ENCODE measurements at places on chromosomes 11 and 22.

DNA sequence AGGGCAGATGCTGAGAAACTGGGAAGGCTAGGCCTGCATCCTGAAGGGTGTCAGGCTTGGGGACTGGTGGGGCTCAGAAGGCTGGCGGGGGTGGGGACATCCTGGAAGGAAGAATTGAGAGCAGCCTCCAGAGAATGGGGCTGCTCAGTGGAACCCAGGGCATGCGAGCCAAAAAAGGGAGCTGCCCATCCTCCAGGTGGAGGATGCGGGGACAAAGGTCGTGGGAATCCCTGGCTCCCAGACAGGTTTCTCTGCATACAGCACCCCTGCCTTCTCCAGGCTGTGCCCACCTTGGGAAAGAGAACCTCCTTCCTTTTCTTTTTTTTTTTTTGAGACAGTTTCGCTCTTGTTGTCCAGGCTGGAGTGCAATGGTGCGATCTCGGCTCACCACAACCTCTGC is 40.9 kb upstream of the ARFGAP3 start:
- no peaks in the 10 kb centered on the region for H3K27me3 ChIP-seq
- no peak overlapping the region for H3K4me3 ChIP-seq
- DNase-seq = no peak
- H3K4me1 ChIP-seq = peaks cover 19% of the 10 kb centered on the region

DNA sequence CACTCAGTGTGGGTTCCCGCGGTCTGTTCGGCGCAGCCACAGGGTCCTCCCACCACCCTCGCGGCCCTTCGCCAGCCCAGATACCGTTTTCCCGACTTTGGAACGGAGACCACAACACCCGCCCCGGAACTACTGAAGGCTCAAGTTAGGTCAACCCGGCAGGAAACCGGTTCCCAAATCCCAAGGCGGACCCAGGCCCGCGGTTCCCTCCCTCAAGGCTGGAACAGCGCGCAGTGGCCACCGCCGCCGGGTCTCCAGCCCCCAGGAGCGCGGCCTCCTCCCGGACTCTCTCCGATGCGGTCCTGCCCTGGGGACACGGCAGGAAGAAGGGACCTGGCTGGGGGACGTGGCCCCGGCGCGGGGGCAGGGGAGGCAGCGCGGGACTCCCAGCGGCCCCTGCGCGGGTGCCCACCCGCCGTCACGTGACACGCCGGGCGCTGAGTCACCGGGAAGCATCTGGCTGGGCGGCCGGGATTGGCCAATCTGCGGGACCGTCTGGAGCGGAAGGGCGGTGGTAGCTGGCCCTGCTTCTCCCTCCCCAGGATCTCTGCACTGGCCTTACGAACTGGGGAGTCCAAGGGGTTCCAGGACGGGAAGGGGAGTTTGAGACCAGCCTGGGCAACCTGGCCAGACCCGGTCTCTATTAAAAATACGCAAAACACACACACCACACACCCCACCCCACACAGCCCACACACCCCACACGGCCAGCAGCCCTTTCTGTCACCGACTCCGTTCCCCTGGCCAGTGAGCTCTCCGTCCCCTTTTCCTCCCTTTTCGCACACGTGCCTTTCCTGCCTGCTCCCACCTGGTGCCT is 21.5 kb upstream of the MALAT1 start:
- H3K4me3 ChIP-seq = peak overlapping the region; percentile 84
- no peak for DNase-seq
- peak overlapping the region; percentile 100 for H3K27ac ChIP-seq

GRCh38 chr11:79403839-79404238 is 37.0 kb downstream of the TENM4 start:
- no peaks in the 10 kb centered on the region for H3K4me1 ChIP-seq
- H3K27ac ChIP-seq = no peak overlapping the region
- H3K36me3 ChIP-seq = no peaks in the 10 kb centered on the region
- no peaks in the 10 kb centered on the region for H3K27me3 ChIP-seq

- H3K27me3 ChIP-seq = no peaks in the 10 kb centered on the region
- DNase-seq = no peak
- H3K27ac ChIP-seq = peak overlapping the region; percentile 71
- H3K4me3 ChIP-seq = no peak overlapping the region
Measured at GRCh38 chr22:27107386-27107785, 450.0 kb downstream of the MIAT start.

- H3K4me3 ChIP-seq = no peak overlapping the region
- peak overlapping the region; percentile 98 for H3K27ac ChIP-seq
Measured at GRCh38 chr11:120340529-120340928, 4.3 kb downstream of the ARHGEF12 start.

GRCh38 chr22:44389181-44389580 is 76.4 kb upstream of the SHISAL1 start:
- no peak for DNase-seq
- no peak overlapping the region for H3K27ac ChIP-seq

DNA sequence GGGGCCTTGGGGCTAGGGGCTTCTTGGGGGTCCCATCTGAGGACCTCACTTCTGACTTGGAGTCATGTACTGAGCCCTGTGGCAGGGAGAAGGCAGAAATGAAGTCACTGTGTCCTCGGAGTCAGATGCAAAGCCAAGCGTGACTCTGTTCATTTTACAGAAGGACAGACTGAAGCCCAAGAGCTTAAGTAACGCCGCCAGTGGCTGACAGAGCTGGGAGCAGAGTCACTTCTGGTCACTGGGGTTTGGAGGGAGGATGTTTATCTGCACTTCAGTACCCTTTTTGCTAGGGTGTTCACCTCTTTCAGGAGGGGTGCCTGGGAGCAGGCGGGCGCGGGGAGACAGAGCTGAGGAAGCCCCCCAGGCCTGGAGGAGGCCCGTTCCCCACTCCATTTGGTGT is 10.7 kb downstream of the CD6 start:
- H3K27ac ChIP-seq = no peak overlapping the region
- peaks cover 4% of the 10 kb centered on the region for H3K4me1 ChIP-seq
- H3K4me3 ChIP-seq = no peak overlapping the region
- H3K27me3 ChIP-seq = no peaks in the 10 kb centered on the region
- no peaks in the 10 kb centered on the region for H3K36me3 ChIP-seq

DNA sequence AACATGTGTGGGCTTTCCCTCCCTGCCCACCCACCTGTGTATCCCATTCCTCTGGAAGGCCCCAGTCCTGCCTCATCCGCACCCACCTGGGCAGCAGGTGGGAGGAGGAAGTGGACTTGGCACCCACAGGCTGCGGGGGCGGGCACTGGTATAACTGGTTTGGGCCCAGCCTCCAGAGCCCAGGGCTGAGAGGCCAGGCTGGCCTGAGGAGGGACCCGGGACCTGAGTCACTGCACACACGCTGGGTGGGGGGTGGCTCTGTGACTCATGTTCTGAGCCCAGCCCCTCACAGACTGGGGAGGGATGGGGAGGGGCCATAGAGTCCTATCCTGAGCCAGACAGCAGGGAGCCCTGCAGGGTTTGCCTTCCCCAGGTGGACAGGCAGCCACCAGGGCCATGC is 16.7 kb downstream of the PHLDA2 start:
- H3K4me3 ChIP-seq = no peak overlapping the region
- no peaks in the 10 kb centered on the region for H3K36me3 ChIP-seq
- H3K27me3 ChIP-seq = no peaks in the 10 kb centered on the region

DNA sequence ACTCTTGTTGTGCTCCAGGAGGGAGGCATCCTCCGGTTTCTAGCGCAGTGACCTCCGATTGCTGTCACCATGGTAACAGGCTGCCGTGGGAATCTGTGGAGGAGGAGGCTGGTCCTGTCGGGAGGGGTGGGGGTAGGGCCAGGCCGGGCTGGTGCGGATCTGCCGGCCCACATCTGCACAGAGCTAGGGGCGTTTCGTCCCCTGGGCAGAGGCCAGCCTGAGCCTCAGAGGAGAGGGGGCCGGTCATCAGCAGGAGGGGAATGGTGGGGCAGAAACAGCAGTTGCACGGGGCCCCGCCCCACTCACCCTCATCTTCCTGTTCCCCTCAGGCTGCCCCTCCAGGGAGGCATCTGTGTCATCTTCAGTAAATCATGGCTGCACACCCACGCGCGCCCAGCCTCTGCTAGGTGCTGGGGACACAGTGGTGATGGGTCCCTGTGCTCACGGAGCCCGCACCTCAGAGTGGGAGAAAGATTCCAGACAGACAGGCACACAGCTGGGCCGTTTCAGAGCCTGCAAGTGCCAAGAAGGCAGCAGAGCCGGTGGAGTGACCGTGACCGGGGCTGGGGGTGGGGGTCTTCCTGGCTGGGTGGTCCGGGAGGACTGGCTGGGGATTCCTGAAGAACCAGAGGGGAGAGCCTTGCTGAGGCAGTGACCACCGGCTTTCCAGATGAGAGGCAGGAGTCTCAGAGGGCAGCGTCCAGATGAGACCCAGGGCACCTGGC is 120.5 kb downstream of the CACNA1I start:
- H3K4me1 ChIP-seq = no peaks in the 10 kb centered on the region
- no peaks in the 10 kb centered on the region for H3K36me3 ChIP-seq
- H3K4me3 ChIP-seq = no peak overlapping the region
- H3K27me3 ChIP-seq = no peaks in the 10 kb centered on the region
- no peak overlapping the region for H3K27ac ChIP-seq
- no peak for DNase-seq

DNA sequence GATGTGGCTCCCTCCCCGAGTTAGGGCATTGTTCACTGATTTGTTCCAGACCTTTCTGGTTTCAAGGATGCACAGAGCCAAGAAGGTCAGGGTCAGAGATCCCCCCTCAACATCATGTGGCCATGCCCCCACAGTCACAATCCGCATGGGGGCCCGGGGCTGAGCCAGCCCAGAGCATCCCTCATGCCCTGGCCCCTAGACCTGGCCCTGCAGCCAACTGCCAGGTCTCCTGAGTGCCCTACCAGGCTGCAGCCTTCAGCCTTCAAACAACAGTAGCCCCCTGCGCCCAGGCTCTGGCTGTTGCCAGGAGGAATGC is 142.4 kb downstream of the CRYBB2 start:
- peaks cover 28% of the 10 kb centered on the region for H3K4me1 ChIP-seq
- DNase-seq = no peak
- H3K4me3 ChIP-seq = no peak overlapping the region
- H3K36me3 ChIP-seq = no peaks in the 10 kb centered on the region
